Neural crest cell (in vitro differentiated cells): ENCODE measurements at places on chromosomes 5 and 9.

- DNase-seq = no peak
Observed at GRCh38 chr5:148949841-148950470, 112.9 kb downstream of the SH3TC2 start.

DNA sequence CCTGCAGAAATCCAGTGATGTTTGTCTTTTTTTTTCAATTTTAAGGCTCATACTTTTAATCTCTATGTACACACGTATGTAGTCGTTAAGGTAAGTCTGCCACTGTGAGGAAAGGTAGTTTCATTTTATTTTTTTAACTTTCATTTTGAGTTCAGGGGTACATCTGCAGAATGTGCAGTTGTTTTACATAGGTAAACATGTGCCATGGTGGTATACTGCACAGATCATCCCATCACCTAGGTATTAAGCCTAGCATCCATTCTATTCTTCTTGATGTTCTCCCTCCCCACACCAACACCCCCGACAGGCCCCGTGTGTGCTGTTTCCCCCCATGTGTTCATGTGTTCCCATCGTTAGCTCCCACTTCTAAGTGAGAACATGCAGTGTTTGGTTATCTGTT is 19.7 kb downstream of the MUSK start:
- no peak for DNase-seq

DNA sequence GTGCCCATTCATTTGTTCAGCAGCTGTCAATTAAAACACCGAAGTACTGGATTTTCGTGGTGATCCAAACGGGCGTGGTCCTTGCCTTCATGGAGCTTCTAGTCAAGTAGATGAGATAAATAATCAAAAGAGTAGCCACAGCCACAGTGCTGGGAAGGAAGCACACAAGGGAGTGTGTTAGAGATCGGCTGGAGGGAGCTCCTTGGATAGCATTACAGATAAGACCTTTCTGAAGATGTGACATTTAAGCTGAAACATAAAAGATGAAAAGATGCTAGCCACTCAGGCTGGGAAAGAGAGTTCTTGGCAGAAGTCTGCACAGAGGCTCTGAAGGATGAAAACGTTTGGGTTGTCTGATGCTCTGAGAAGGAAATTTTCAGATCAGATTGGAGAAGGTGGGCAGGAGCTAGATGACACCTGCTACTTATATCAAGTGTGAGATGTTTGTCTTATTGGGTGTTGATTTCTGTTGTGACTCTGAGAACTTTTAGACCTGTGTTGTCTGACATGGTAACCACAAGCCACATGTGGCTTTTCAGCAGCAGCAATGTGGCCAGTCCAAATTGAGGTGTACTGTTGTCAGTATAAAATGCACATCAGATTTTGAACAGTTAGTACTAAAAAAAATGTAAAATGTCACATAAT is 123.9 kb downstream of the TLE4 start:
- DNase-seq = no peak

DNA sequence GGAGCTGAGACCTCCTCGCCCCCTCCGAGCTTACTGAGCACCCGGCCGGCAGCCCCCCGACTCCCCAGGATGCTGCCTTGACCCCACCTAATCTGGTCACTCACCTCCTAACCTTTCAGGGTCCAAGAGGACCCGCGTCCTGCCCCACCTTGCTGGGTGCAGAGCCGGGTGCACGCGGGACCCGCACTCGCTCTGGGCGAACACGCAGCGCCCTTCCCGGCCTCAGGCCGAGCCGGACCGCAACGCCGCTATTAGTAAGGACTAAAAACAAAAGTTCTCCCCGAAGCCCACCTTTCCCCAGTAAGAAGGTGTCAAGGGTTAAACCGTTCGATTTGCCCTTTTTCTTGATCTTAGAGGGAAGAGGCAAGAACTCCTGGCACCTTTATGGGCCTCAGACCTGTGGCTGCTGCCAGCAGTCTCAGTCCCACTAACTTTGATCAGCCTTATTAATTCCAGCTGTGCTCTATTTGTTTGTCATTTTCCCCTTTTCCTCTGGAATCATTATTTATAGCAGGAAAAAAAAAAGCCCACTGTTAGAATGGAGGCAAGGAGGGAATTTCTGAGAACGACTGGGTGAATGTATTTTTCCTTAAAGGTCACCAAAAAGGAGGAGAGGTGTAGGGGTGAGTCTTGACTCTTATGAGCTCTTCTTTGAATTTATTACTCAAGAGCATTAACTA is 10.5 kb downstream of the IRX2 start:
- DNase-seq = no peak

- DNase-seq = peak; percentile 14
Observed at GRCh38 chr5:171578049-171578828, 158.8 kb downstream of the FGF18 start.

DNA sequence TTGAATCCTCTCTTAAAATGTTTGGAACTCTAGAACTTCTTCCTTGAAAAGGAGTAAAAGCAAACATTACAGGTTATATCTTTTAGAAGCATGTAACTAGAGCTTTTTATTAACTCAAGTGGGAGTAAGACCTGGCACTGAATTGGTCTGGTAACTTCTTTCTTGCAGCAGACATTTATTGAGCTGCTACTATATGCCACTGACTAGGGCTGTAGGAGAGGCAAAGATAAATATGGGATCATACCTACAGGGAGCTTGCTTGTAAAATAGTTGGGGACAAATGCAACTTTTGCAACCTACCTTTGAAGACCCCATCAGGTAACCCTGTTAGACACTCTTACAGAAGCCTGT is 231.9 kb upstream of the TUT7 start:
- no peak for DNase-seq

GRCh38 chr9:21796768-21797167 is 5.7 kb upstream of the MTAP start:
- DNase-seq = no peak

GRCh38 chr5:122996091-122996490 is 40.4 kb downstream of the PPIC start:
- no peak for DNase-seq

DNA sequence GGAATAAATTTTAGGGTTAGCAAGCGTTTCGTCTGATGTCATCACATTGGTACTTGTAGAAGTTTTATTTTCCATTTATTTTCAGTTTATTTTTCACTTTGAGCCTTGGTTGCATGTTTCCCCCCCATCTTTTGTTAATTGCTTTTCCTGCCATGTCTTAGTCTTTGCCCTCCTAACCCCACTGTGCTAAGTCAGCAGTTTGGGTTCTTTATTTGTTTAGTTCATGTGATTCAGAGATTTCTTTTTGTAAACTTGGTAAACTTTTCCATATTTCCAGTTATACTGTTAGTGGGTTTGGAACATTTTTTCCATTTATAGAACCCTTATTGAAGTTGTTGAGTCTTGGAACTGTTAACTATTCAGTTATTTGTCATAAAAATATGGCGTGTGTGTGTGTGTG is 252.9 kb upstream of the ANKH start:
- DNase-seq = no peak

DNA sequence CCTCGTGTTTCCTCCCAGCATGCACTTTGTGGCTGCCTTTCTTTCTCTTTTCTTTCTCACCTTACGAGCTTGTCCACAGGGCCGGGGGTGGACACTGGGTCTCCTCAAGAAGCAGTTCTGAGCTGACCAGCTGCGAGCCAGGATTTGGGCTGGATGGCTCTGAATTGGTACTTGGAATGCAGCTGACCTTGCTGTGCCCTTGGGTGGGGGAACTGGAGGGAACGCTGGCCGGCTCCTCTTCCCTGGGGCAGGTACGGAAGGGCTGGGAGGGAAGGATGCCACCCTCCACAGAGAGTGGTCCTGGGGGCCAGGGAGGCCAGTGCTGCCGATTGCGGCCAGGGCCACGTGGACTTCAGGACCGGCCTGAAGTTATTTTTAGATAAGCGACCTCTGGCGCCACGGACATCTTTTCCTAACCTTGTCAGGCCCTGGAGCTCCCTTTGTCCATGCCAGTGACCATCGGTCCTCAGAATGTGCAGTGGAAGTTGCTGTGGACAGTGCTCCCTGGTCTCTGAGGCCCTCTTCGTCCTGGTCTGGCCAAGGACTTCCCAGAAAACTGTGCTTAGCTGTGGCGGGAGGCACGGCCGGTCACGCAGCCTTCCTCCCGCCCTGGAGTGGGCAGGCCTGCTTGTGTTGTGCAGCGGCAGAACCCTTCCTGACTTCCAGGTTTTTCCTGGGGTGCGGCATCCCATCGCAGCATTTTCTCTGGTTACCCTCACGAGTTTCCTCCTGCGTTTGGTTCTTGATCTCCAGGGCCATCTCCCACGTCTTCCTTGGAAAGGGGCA is 13.5 kb upstream of the AHRR start:
- DNase-seq = no peak

DNA sequence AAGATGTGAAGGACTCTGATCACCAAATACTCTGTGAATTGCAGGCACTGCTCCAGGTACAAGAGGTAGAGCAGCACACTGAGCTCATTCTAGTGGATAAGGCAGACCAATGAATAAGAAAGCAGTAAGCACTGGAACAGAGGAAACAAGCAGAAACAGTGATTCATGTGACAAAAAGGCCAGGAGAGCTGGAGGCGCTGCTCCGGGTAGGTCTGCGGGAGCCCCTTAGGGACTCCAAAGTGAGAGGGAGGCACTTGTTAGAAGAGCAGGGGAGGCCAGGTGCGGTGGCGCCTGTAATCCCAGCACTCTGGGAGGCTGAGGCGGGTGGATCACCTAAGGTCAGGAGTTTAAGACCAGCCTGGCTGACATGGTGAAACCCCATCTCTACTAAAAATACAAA is 231.6 kb upstream of the NFIL3 start:
- DNase-seq = no peak

DNA sequence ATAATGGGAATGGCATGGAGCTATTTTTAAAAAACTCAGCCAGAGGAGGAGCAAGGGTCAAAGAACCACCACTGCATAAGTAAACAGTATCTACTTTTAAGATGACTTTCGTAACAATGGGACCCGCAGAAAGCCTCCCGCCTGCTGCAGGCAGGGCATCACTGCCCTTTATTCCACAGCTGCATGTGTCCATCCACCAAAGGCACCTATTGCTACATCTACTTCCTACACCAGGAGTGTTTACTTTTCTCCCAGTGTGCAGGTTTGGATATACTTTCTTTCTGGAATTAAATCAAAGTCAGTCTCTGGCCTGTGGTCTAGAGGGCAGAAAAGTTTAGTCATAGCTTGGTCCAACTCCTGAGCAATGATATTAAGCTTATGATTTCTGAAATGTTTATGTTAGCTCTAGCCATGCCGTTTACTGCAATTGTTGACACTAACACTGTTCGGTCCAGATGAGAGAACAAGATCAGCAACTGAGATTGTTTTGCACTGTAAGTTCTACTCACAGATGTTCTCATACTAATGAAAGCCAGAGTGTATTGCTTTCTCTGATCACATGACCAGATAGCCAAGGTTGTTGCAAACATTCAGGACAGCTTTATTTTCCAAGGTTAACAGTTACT is 391.5 kb downstream of the FGF10 start:
- no peak for DNase-seq

DNA sequence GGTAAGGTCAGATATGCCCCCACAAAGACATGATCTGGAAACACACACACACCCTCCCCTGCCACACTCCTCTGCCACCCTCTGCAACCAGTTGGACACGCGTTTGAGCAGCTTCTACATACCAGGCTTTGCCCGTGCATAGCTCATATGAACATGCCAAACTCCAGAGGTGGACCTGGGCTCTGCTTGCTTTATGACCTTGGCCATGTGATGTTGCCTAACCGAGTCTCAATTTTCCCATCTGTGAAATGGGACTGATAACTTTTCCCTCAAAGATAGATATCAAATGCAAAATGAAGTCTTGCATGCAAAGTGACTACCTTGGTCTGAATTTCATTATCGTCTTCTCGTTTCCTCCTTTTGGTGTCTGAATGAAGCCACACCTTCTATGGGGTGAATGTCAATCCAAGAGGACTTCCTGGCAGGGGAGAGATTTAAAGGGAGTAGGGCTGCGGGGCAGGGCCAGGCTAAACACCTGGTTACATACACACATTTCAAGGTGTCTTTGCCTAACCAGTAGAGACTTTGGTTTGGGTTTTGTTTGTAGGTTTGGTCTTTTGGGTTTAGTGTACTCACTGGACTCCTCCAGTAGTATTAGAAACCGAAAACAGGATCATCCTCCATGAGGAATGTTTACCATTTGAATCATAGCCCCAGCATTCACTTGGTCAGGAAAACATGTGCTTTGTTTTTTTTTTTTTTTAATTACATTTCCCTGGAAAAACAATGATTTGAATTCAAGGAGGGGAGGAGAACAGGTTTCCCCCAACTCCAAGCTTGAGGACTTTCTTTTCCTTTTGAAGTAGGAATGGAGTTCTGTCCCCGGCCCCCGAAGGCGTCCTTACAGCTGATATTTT is 63.2 kb downstream of the COL27A1 start:
- DNase-seq = no peak

DNA sequence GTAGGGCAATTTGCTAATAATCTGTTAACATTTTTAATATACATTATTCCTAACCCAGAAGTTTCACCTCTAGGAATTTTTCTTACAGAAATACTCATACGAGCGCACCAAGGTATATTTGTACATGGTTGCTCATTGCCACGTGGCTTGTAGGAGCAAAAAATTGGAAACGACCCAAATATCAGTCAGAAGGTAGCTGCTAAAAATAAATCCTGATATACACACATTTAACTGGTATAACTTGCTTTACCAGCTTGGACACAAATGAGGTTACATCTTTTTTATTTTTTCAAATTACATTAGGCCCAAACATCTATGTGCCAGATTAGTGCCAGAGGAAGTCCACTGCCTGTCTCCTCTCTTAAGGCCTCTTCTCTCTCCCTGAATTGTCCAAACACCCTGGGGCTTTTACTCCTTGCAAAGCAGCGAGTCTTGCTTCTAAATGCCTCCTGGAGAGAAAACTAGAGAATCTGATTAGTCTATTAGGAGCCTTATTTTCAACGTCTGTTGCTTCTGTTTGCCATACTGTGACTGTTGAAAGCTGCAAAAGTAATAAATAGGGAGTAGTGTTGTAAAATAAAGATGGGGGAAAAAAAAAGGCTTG is 92.0 kb upstream of the SSBP2 start:
- DNase-seq = no peak

- no peak for DNase-seq
Observed at GRCh38 chr5:14441641-14442040, 140.0 kb upstream of the OTULINL start.

DNA sequence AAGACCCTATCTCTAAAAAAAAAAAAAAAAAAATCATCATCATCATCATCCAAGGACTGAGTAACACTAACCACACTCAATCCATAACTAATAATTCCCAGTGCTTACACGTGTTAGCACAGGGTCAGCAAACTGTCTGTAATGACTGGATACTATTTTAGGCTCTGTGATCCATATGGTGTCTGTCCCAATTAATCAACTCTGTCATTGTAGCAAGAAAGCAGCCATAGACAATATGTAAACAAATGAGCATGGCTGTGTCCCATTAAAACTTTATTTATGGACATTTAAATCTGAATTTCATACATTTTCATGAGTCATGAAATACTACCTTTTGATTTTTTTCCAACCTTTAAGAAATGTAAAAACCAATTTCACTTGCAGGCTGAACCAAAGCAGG is 148.4 kb downstream of the SIL1 start:
- no peak for DNase-seq

DNA sequence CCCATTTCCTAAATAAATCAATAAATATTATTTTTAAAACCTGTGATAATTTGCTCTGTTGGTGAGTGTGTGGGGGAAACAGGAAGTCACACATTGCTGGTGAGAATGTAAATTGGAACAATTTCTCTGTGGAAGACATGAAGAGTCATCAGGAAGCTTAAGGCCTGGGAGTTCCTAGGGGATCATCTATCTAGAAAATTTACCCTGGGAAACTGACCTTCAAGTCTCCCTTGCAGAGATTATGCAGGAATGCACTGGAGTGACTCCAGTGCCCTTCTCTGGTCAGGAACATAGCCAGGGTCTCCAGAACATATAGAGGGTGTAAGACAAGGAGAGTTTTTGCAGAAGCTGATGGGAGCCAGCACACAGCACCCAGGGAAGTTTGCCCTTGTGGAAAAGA is 13.0 kb upstream of the GCNT1 start:
- no peak for DNase-seq

GRCh38 chr5:160679567-160680309 is 172.3 kb downstream of the ATP10B start:
- no peak for DNase-seq
